ENCODE measurements at places on chromosomes 2 and 18. TPM values are rescaled to one million over a fixed set of nuclear protein-coding genes. Genes with fewer than 3 reads are reported as not detected.

DNA sequence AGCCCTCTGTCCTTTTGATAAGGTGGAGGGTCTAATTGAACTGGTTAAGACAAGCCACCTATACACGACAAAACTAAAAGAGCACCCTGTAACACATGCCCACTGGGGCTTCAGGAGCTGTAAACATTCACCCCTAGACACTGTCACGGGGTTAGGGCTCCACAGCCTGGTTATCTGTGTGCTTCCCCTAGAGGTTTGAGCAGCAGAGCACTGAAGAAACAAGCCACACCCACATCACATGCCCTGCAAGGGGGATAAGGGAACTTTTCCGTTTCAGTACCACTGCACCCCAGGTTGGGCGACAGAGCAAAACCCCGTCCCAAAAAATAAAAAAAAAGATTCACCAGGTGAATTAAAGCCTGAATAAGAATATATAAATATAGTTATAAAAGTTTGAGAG lies 913.7 kb upstream of the ACVR2A start:
- H3K4me1 ChIP-seq: no peaks in the 10 kb centered on the region
- DNase-seq: no peak
- no peak overlapping the region for H3K27ac ChIP-seq
- no peaks in the 10 kb centered on the region for H3K36me3 ChIP-seq
- H3K27me3 ChIP-seq: no peaks in the 10 kb centered on the region

DNA sequence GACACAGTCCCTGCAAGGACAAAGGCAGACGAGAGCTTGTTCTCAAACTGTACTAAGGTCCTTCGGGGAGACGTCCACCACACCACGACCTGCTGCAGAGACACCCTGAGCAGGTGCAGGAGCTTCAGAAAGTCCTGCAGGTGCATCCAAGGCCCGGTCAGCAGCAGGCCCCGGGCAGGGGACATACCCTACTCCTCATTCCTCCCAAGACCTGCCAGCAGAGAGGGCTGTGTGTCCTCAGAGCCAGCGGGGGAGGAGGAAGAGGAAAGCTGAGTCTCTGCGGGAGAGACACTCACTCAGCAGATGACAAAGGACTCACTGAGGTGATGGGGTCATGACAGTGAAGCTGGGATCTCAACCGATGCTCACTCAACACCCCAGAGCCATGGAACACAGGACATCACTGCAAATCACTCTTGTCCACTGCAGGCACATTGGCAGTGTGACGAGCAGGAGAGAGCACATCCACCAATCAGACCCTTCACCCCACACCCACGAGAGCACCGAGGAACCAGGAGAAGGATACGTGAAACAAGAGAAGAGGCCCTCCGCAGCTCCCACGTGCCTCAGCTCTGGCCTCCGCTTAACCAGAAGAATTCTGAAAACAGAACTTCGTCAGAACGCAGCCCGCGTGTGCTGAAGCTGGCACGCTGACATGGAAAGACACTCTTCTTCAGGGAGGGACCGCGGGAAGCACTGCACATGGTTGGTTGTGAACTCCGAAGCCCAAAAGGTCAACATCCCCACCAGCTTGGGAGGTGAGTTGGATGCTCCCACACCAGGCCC lies 9.3 kb downstream of the HDAC4 start:
- peaks cover 13% of the 10 kb centered on the region for H3K4me1 ChIP-seq
- H3K27ac ChIP-seq: no peak overlapping the region
- H3K4me3 ChIP-seq: no peak overlapping the region

DNA sequence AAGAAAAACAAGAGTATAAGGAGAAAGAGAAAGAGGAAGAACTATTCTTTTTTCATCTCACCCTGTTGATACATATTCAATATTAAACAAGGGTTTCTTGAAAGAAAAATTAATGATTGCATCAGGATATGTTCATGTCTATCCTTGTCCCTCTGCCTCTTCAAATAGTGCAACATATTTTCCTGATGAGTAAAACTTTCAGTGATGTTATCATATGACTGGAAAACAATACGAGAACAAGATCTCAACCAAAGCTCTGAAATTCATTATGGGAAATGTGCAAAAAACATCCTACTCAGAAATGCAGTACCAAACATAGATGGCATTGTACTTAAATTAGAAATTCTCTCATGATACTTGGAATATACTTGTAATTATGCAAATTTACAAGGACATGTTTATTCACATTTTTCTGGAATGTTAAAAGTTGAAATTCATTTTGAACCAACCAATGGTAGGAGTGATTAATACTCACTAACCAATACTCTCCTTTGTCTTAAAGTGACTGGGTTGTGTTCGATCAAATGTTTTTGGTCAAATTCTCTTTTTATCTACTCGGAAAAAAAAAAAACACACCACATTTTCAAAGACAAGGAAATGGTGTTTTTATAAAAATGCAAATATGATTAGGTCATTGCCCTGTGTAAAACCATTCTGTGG lies 148.9 kb upstream of the GULP1 start:
- DNase-seq: no peak
- no peak overlapping the region for H3K4me3 ChIP-seq
- no peaks in the 10 kb centered on the region for H3K27me3 ChIP-seq

GRCh38 chr2:121709776-121710469 lies 26.8 kb downstream of the NIFK start:
- H3K27ac ChIP-seq: no peak overlapping the region
- H3K36me3 ChIP-seq: no peaks in the 10 kb centered on the region
- no peak for DNase-seq
- H3K4me3 ChIP-seq: no peak overlapping the region
- no peaks in the 10 kb centered on the region for H3K4me1 ChIP-seq

DNA sequence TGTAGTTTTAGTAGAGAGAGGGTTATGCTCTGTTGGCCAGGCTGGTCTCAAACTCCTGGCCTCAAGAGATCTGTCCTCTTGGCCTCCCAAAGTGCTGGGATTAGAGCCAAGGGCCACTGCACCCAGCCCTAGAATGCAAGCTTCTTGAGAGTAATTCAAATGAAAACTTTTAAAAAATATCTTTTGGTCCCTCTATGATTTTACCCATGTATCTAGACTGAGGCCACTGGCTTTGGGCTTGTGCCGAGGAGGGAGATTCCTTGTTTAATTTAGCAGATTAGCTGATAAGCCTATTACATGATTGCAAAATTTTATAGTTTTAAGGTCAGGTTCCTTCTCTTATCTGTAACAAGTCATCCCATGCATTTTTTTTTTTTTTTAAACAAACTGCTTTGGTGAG lies 59.5 kb upstream of the CCDC195 start:
- no peak overlapping the region for H3K27ac ChIP-seq
- peaks cover 16% of the 10 kb centered on the region for H3K36me3 ChIP-seq
- no peak for DNase-seq
- no peaks in the 10 kb centered on the region for H3K4me1 ChIP-seq
- H3K4me3 ChIP-seq: no peak overlapping the region

GRCh38 chr2:227464361-227464760 lies 7.6 kb upstream of the AGFG1 start:
- H3K27ac ChIP-seq: no peak overlapping the region
- DNase-seq: no peak
- no peaks in the 10 kb centered on the region for H3K27me3 ChIP-seq
- H3K4me3 ChIP-seq: no peak overlapping the region
- H3K4me1 ChIP-seq: peaks cover 5% of the 10 kb centered on the region

DNA sequence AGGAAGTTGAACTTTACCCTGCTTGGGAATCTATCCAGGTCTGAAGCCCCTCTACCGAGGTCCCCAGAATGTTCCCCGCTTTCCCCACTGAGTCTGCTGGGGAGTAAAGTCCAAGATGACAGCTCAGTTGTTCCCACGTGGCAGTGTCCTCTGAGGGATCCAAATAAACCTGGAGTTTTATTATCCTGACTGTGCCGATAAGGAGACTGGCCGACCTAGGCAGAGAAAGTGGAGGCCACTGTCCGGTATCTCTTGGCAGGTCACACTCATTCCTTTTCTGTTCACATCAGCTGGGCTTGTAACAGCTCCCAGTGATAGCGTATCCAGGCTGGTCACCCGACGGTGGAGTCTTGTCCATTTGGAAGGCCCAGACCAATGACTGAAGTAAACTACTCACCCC lies 27.5 kb upstream of the C18orf32 start:
- no peak overlapping the region for H3K4me3 ChIP-seq
- H3K27ac ChIP-seq: no peak overlapping the region
- H3K27me3 ChIP-seq: no peaks in the 10 kb centered on the region
- H3K36me3 ChIP-seq: no peaks in the 10 kb centered on the region

GRCh38 chr2:117723888-117724434 lies 90.5 kb upstream of the DDX18 start:
- DNase-seq: no peak
- H3K4me3 ChIP-seq: no peak overlapping the region
- no peaks in the 10 kb centered on the region for H3K27me3 ChIP-seq
- H3K4me1 ChIP-seq: no peaks in the 10 kb centered on the region
- H3K36me3 ChIP-seq: no peaks in the 10 kb centered on the region

GRCh38 chr18:24786027-24786426 lies 325.6 kb downstream of the HRH4 start:
- H3K4me3 ChIP-seq: no peak overlapping the region
- no peaks in the 10 kb centered on the region for H3K27me3 ChIP-seq
- no peaks in the 10 kb centered on the region for H3K36me3 ChIP-seq
- H3K27ac ChIP-seq: no peak overlapping the region

GRCh38 chr2:61368687-61369665 lies 101.9 kb downstream of the USP34 start:
- no peak overlapping the region for H3K27ac ChIP-seq
- no peak overlapping the region for H3K4me3 ChIP-seq
- DNase-seq: no peak
- H3K27me3 ChIP-seq: no peaks in the 10 kb centered on the region
- H3K4me1 ChIP-seq: no peaks in the 10 kb centered on the region
- peaks cover 58% of the 10 kb centered on the region for H3K36me3 ChIP-seq

DNA sequence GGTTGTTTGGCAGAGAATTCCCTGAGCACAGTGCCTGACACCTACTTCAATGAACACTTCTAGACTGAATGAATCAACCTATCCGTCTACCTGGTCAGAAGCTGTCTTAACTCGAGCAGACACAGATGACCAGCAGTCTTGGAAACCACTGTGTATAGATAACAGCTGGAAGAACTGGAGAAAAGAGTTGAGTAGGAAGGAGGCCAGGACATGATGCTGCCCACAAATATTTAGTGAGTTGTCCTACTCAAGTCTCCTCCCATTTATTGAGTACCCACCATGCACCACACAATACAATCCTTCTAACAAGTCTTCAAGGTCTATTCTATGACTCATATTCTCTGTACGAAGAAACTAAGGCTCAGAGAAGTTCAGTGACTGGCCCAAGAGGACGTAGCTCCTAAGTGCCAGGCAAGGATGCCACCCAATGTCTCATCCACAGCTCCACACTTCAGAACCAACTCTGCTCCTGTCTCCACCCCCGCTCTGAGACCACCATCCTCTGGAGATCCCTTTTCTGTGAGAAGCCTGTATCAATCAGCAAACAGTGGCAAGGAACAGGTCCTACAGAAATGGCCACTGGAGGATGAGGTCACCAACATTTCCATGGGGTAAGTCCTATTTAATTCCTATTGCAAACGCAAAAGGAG lies 62.2 kb downstream of the GALNT14 start:
- DNase-seq: no peak
- H3K27ac ChIP-seq: no peak overlapping the region
- no peaks in the 10 kb centered on the region for H3K36me3 ChIP-seq
- H3K4me3 ChIP-seq: no peak overlapping the region
- no peaks in the 10 kb centered on the region for H3K4me1 ChIP-seq

- no peak overlapping the region for H3K4me3 ChIP-seq
- no peak overlapping the region for H3K27ac ChIP-seq
- peak; percentile 3 for DNase-seq
- no peaks in the 10 kb centered on the region for H3K27me3 ChIP-seq
- H3K4me1 ChIP-seq: peaks cover 46% of the 10 kb centered on the region
Observed at GRCh38 chr2:85165088-85165690, 32.0 kb downstream of the TCF7L1 start.

- H3K4me3 ChIP-seq: no peak overlapping the region
- H3K27ac ChIP-seq: no peak overlapping the region
- H3K27me3 ChIP-seq: no peaks in the 10 kb centered on the region
- no peaks in the 10 kb centered on the region for H3K36me3 ChIP-seq
Observed at GRCh38 chr2:229370509-229370908, 99.4 kb upstream of the PID1 start.

DNA sequence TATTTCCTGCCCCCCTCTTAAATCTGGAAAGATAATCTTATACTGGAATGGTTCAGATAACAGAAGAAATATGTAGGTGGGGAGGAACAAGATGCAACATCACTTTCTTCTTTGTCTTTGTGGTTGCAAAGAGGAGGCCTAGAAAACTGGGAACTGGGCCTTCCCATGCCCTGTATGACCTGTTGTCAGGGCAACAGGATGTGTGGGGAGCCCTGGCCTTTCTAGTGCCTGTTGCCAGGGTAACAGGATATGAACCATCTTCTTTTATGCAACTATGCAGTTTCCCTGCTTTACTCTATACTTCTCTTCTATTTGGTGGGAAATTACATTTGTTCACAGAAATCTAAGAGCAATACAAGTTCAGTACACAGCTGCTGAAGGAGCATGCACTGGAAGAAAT lies 79.8 kb upstream of the PDE1A start:
- no peaks in the 10 kb centered on the region for H3K27me3 ChIP-seq
- H3K36me3 ChIP-seq: no peaks in the 10 kb centered on the region
- DNase-seq: no peak

GRCh38 chr2:158766524-158766923 lies 28.6 kb upstream of the DAPL1 start:
- H3K27ac ChIP-seq: no peak overlapping the region
- DNase-seq: no peak
- H3K4me3 ChIP-seq: no peak overlapping the region
- no peaks in the 10 kb centered on the region for H3K4me1 ChIP-seq

DNA sequence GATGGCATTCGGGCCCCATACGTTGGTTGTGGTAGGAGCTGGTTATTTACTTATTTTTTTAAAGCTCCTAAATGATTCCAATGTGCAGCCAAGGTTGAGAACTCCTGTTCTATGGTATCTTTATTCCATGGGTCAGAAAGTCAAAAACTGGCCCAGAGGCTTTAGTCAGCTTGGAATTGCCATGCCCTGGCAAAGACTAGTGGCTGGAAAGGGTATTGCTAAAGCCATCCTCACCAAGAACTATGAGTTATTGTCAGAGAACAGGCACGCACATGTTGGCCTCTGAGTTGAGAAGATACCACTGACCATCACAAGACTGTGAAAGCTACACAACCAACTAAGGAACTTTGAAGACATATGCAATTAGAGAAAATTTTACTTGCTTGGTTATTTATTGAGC lies 47.9 kb upstream of the ACMSD start:
- H3K4me1 ChIP-seq: no peaks in the 10 kb centered on the region
- H3K27me3 ChIP-seq: no peaks in the 10 kb centered on the region
- no peak for DNase-seq
- no peaks in the 10 kb centered on the region for H3K36me3 ChIP-seq

GRCh38 chr2:24073816-24074215 lies 2.3 kb downstream of the SF3B6 start:
- no peak for DNase-seq
- H3K27me3 ChIP-seq: no peaks in the 10 kb centered on the region
- peaks cover 18% of the 10 kb centered on the region for H3K4me1 ChIP-seq
- no peak overlapping the region for H3K4me3 ChIP-seq
- no peak overlapping the region for H3K27ac ChIP-seq

- no peaks in the 10 kb centered on the region for H3K4me1 ChIP-seq
- H3K4me3 ChIP-seq: no peak overlapping the region
- no peaks in the 10 kb centered on the region for H3K36me3 ChIP-seq
- no peak for DNase-seq
Observed at GRCh38 chr2:199710551-199710950, 140.4 kb downstream of the FTCDNL1 start.

GRCh38 chr2:119136093-119136492 lies 22.5 kb downstream of the C1QL2 start:
- peak; percentile 26 for DNase-seq
- no peaks in the 10 kb centered on the region for H3K4me1 ChIP-seq
- no peaks in the 10 kb centered on the region for H3K27me3 ChIP-seq
- no peak overlapping the region for H3K4me3 ChIP-seq

TMEM17 gene
- total RNA-seq: 2.0 TPM

RAMP1 gene
- 11.1 TPM for total RNA-seq

MOB1A gene
- 120 TPM for total RNA-seq

SEPTIN10 gene
- 83.7 TPM for total RNA-seq

NT5C1B gene
- not detected for total RNA-seq

TRIM43 gene
- total RNA-seq: not detected

NAT8 gene
- not detected for total RNA-seq

ANKAR gene
- total RNA-seq: 10.7 TPM
